Endothelial cell of umbilical vein (primary cell): ENCODE measurements at places on chromosomes 12 and 14. TPM values are rescaled to one million over a fixed set of nuclear protein-coding genes. Genes with fewer than 3 reads are reported as not detected.
A peak's percentile ranks its signal among the peaks of the same experiment; 100 is the strongest.

- H3K4me3 ChIP-seq: no peak overlapping the region
- H3K36me3 ChIP-seq: no peaks in the 10 kb centered on the region
- H3K27me3 ChIP-seq: no peaks in the 10 kb centered on the region
- no peaks in the 10 kb centered on the region for H3K4me1 ChIP-seq
- no peak overlapping the region for H3K27ac ChIP-seq
Measured at GRCh38 chr14:94885481-94886155, 115.7 kb upstream of the GSC start.

DNA sequence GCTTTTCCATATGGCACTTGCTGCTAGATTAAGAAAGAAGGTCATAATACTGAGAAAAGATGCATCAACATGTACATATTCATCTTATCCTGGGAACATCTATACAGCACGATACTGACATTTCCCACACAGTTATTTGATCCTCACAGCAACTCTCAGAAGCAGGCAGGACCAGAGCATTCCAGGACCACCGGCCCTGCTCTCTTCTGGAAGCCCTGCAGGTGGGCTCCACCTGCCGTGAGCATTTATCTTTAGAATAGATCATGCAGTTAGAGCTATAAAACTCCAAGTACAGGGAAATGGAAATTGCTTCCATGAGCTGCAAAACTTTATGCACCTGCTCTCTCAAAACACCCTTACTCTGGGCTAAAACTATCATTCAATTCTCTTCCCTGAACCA lies 5.5 kb upstream of the BDKRB1 start:
- H3K27ac ChIP-seq: no peak overlapping the region
- no peak for DNase-seq
- H3K27me3 ChIP-seq: no peaks in the 10 kb centered on the region
- no peak overlapping the region for H3K4me3 ChIP-seq

GRCh38 chr12:125436686-125437085 lies 371.5 kb downstream of the AACS start:
- DNase-seq: no peak
- no peaks in the 10 kb centered on the region for H3K4me1 ChIP-seq
- no peak overlapping the region for H3K27ac ChIP-seq
- no peak overlapping the region for H3K4me3 ChIP-seq
- H3K36me3 ChIP-seq: no peaks in the 10 kb centered on the region

GRCh38 chr12:1881301-1881700 lies 37.2 kb downstream of the CACNA2D4 start:
- DNase-seq: no peak
- H3K36me3 ChIP-seq: no peaks in the 10 kb centered on the region

- no peak for DNase-seq
- no peaks in the 10 kb centered on the region for H3K27me3 ChIP-seq
- H3K27ac ChIP-seq: no peak overlapping the region
Measured at GRCh38 chr14:63605041-63605532, 36.6 kb downstream of the WDR89 start.

- DNase-seq: no peak
- no peak overlapping the region for H3K27ac ChIP-seq
- no peaks in the 10 kb centered on the region for H3K27me3 ChIP-seq
- H3K4me3 ChIP-seq: no peak overlapping the region
- no peaks in the 10 kb centered on the region for H3K4me1 ChIP-seq
- no peaks in the 10 kb centered on the region for H3K36me3 ChIP-seq
Measured at GRCh38 chr14:82055515-82056115, 522.0 kb upstream of the SEL1L start.

GRCh38 chr14:55005071-55005470 lies 21.8 kb downstream of the WDHD1 start:
- no peak for DNase-seq
- H3K36me3 ChIP-seq: no peaks in the 10 kb centered on the region
- H3K27me3 ChIP-seq: no peaks in the 10 kb centered on the region

GRCh38 chr12:107477947-107478610 lies 207.5 kb upstream of the PWP1 start:
- H3K36me3 ChIP-seq: no peaks in the 10 kb centered on the region
- no peaks in the 10 kb centered on the region for H3K4me1 ChIP-seq
- no peak overlapping the region for H3K4me3 ChIP-seq
- DNase-seq: no peak
- H3K27me3 ChIP-seq: no peaks in the 10 kb centered on the region

- peaks cover 14% of the 10 kb centered on the region for H3K4me1 ChIP-seq
- H3K4me3 ChIP-seq: no peak overlapping the region
- H3K27me3 ChIP-seq: no peaks in the 10 kb centered on the region
- no peak for DNase-seq
- H3K27ac ChIP-seq: no peak overlapping the region
- H3K36me3 ChIP-seq: no peaks in the 10 kb centered on the region
Measured at GRCh38 chr12:89472508-89472907, 52.1 kb downstream of the GALNT4 start.

- H3K27ac ChIP-seq: no peak overlapping the region
- DNase-seq: peak; percentile 8
Measured at GRCh38 chr12:76480796-76481195, 78.8 kb downstream of the OSBPL8 start.

SMIM41 gene
- total RNA-seq: not detected in 2 replicates

B4GALNT3 gene
- total RNA-seq: not detected in 2 replicates

PLEKHG7 gene
- total RNA-seq: not detected in 2 replicates

TAS2R10 gene
- total RNA-seq: 0.66 TPM in 1 of 2 replicates, not detected in the other

ASB2 gene
- not detected in 2 replicates for total RNA-seq

TAS2R30 gene
- total RNA-seq: 3.7 and 5.2 TPM in 2 replicates

ZFHX2 gene
- total RNA-seq: 2.0 and 2.3 TPM in 2 replicates

RASSF8 gene
- 58.3 and 59.3 TPM in 2 replicates for total RNA-seq

GARIN6 gene
- total RNA-seq: not detected in 2 replicates

BICD1 gene
- 45.8 and 51.0 TPM in 2 replicates for total RNA-seq

DIO2 gene
- 0.75 TPM in 1 of 2 replicates, not detected in the other for total RNA-seq

AQP6 gene
- not detected in 2 replicates for total RNA-seq
